GM12865 (cell line): ENCODE measurements at places on chromosomes 13 and 19.

GRCh38 chr19:30888937-30889336 lies 460.3 kb downstream of the TSHZ3 start:
- no peak for DNase-seq

- peak; percentile 12 for DNase-seq
These were observed 955.6 kb downstream of the PCDH17 start for GRCh38 chr13:58587183-58587582.

GRCh38 chr19:14615623-14616022 lies 32.7 kb downstream of the CLEC17A start:
- no peak for DNase-seq

- no peak for DNase-seq
These were observed 3.4 kb downstream of the TMEM59L start for GRCh38 chr19:18616023-18616422.

DNA sequence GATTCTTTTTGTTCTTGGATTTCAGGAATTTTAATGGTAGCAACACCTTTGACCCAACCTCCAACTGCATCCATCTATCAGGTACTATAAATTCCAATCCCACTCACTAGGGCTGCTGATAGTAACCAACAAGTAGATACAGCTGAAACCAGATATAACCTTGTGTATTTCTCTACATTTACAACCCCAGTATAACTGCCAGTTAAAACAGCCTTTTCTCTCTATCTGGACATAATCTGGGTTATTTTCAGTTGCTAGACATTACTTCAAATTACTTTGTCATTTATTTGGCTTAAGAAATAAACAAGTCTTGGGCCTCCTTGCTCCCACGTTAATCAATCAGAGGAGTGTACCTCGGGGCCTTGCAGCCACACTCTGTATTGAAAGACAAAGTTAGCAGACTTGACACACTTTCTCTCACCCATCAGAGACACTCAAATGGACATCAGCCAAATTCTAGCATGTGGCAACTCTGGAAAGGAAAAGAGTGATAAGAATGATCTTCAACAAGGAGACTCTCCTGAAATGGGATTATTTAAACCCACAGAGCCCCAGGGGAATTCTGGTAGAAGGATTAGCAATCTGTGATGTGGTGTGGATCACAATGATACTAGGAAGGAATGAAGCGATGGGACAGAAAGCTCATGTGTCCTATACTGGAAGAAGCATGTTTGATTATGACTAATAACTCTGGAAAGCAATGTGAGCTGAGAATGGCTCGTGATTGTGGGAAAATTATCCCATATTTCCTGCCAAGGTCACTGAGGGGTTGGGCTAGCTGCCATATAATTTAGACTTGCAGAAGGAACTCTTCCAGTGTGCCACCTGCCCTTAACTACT lies 157.5 kb downstream of the FLT1 start:
- DNase-seq, result no peak

GRCh38 chr13:108120856-108121255 lies 94.5 kb downstream of the LIG4 start:
- no peak for DNase-seq

GRCh38 chr13:36369268-36370107 lies 23.3 kb upstream of the SPART start:
- DNase-seq, result no peak

- DNase-seq, result peak; percentile 69
These were observed 6.5 kb downstream of the RAB11B start for GRCh38 chr19:8396563-8397203.

- DNase-seq, result no peak
These were observed 8.4 kb downstream of the B3GNT3 start for GRCh38 chr19:17803264-17803896.

- DNase-seq, result peak; percentile 88
These were observed 467 bp upstream of the CLN5 start for GRCh38 chr13:76991432-76991795.

DNA sequence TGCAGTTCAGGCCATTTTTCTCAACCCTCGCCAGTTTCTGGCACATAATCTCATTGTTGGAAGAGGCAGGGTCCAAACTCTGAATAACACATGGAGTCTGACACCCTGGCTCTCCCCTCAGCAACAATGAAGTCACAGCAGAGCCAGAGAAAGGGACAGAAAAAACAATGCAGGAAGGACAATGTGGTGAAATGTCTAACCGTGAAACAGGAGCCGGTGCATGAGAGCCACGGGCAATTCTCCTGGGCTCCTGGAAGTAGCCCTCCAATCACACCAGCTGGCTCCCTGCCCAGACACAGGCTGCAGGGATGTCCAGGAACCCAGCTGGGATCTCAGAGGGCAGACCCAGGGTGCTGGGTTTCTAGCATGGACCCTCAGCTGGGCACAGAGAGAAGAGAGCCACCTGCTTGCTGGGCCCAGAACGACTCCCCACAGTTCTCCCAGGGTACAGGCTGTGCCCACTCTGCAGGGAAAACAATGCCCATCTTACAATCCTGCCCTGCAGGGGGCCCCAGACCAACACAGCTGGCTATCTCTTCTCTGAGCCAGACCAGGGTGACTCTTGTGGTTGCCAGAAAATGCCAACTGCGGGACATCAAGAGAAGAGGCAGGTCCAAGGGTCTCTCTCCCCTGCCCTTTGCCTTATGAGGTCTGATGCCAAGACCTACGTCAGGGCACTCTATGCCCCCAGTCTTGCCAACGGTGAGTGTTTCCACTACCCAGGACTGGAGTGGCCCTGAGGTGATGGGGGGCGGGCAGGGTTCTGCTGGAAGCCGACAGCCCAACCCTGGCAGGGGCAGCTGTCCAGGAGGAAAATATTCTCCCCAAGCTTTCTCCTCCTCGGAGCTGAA lies 64.5 kb downstream of the CEBPG start:
- no peak for DNase-seq

DNA sequence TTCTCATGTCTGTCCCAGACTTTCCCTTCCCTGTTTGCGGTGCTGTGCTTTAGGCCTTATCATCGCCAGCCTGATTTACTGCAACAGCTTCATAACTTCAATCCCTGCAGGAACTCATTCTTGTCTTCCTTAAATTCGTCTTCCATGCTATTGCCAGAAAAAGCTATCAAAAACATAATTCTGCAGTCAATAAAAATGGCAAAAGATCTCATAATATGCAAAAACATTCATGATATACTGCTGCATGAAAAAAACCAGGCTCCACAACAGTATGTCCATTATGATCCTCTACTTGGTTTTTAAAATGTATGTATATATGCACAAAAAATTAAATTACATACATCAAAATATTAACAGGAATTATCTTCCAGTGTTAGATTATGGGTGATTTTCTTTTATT lies 28.4 kb downstream of the TGDS start:
- no peak for DNase-seq

DNA sequence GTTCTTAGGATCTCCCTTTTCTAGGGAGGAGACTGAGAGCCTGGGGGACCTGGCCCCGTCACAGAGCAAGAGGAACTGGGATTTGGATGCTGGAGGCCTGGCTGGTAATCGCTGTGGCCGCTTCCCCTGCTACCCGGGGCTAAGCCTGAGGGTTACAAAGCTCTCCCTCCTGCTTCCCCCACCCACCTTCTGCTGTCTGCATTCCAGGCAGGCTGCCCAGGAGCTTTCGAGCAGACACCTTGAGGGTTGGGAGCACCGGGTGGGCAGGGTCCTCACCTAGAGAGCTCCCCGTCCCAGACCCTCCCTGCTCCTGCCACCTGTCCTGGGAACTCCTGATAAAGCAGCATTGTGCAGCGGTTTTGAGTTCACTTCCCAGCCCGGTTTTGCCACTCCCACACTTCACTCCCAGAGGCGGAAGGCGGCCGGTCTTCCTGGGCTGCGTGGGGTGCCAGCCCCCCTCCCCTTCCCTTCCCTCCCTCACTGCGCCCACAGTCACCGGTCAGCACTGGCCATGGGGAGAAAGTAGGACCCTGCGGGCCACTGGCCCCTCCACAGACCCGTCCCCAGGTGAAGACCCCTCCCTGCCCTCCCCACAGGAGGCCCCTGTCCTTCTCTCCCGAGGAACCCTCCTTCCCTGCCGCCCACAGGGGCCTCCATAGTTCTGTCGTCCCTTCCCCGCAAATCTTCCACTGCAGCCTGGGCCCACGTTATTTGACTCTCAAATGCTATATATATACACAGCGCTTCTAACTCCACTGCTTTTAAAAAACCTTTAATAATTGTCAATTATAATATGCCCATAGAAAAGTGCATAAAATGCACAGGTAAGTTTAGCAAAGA lies 8.1 kb downstream of the PAK4 start:
- no peak for DNase-seq

DNA sequence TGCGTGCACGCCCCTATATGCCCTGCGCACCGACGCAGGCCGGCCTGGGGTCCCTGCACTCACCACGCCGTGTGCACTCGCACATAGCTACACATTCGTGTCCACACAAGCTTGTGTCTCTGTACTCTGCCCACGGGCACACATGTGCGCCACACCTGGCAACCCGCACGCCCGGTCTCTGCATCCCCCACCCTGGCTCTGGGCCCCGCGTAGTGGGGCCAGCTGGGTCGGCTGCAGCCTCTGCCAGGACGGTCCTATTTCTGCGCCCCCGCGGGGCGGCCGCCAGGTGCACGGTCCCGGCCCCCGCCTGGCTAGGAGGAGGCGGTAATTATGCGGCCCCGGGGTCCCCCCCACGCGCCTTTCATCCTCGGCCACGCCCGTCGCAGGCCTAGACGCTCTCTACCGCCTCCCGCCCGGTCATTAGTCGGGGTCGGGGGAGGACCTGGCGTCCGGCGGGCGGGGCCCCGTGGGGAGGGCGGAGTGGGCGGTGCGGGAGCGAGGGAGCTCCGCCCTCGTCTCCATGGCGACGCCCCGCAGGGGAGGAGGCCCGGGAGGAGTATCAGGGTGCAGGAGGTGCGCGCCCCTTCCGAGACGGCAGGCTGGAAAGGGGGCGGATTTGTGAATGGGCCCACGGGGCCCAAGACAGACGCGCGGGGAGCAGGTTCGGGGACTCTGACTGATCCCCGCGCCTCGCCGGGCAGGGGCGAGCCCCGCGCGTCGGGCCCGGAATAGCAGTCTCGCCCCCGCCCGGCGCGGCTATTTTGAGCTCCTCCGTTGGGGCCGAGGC lies 2.8 kb upstream of the CIRBP start:
- DNase-seq, result peak; percentile 93

DNA sequence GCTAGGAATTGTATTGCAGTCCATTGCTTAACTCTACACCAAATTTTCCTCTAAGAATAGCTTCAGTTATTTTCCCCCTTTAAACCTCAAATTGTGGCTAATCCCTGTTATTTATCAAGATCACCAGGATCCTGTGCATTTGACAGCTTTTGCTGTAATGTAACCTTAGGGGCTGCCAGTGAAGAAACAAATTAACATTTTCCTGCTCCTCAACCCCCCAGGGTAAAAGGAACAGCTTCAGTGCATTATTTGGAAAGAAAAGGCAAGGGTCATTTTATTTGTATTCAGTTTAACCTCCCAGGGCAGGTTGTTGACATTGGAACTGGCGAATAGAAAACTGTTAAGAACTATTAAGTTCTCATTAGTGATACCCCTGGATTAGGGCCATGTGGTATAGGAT lies 57.0 kb downstream of the PCDH20 start:
- no peak for DNase-seq
